ENCODE measurements at places on chromosomes 16 and 17.

- no peak for DNase-seq
Measured at GRCh38 chr16:51540259-51540658, 389.2 kb upstream of the SALL1 start.

- DNase-seq: no peak
Measured at GRCh38 chr17:67682196-67682595, 35.5 kb upstream of the NOL11 start.

DNA sequence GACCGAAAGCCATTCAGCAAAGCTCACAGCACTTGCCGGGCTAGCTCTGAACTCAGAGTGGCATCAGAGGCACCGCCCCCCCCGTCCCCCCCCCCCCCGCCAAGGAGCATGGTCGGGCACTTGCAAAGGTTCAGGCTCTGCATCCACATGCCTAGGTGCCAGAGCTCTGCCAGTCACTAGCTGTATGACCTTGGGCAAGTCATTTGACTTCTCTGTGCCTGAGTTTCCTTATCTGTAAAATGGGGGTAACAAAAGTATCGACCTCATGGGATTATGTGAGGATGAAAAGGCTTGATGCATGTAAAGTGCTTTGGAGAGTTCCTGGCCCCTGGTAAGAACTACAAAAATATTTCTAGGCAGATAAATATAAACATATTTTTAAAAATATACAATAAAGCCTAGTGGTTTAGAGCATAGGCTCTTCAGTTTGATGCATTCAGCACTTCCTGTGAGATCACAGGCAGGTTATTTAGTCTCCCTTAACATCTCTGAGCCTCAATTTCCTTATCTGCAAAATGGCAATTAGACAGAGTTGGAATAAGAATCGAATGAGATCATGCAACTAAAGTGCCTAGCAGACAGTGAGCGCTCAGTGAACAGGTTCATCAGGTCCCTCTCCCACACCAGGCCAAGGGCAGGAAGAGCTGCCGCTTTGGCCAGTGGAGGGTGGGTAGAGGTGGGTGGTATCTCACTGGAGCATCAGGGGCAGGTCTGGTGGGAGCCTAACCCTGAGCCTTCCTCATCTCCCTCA is 117.2 kb downstream of the CYLD start:
- DNase-seq: no peak

GRCh38 chr17:64747938-64748540 is 85.9 kb upstream of the SMURF2 start:
- no peak for DNase-seq

GRCh38 chr17:67491009-67491680 is 114.1 kb downstream of the PITPNC1 start:
- peak; percentile 80 for DNase-seq

DNA sequence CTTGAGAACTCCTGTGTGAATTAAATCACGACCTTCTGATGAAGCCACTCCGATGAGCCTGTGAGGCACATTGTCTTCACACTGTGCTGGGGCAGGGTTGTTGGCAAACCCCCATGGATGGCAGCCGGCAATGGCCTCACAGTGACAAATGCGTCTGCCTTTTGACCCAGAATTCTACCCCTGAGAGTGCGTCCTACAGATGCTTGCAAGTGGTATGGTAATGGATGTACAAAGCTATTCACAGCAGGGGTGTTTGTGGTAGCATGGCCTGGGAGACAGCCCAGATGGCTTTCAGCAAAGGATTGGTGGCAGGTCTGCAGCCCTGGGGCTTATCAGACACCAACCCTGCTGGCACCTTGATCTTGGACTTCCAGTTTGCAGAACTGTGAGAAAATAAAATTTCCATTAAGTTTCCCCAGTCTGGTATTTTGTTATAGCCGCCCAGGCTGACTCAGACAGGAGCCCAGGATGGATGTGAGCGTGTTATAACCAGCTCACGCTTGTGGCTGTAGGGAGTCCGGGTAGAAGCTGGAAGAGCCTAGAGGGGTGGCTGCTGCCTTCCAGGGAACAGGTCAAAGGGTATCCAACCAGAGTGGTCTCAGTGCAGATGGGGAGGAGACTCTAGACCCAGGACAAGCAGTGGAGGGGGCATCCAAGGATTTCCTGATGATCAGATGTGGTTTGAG is 10.1 kb downstream of the AFMID start:
- no peak for DNase-seq

- DNase-seq: no peak
Measured at GRCh38 chr17:79777120-79777893, 641 bp upstream of the CBX2 start.

- DNase-seq: no peak
Measured at GRCh38 chr17:35612924-35613521, 25.9 kb downstream of the AP2B1 start.

- no peak for DNase-seq
Measured at GRCh38 chr17:78704594-78704993, 77.5 kb downstream of the CYTH1 start.

- DNase-seq: no peak
Measured at GRCh38 chr16:26195225-26195624, 503.5 kb downstream of the HS3ST4 start.

GRCh38 chr17:51044976-51045375 is 75.7 kb downstream of the SPAG9 start:
- no peak for DNase-seq

DNA sequence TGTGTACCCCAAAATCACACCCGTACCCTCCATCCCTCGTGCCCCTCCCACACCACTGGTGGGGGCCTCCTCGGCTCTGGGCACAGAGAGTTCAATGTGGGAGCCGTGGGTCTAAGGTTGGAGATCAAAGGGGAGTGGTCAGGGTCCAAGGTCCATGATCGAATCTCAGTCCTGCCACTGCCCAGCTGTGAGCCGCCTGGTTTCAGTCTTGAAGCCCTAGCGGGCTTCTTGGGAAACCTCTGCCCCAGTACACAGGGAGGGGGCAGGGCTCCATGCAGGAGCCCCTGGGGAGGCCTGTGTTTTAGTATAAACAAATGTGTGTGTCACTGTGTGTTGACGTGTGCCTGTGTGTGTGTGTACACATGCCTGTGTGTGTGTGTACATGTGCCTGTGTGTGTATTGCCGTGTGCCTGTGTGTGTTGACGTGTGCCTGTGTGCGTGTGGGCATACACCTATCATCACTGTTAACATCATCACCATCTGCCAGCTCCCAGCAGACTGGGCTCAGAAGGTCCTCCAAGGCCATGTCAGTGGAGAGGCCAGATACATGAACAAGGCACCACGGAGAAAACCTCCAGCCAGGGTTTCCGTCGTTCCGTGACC is 26.5 kb upstream of the ZNF469 start:
- DNase-seq: no peak

DNA sequence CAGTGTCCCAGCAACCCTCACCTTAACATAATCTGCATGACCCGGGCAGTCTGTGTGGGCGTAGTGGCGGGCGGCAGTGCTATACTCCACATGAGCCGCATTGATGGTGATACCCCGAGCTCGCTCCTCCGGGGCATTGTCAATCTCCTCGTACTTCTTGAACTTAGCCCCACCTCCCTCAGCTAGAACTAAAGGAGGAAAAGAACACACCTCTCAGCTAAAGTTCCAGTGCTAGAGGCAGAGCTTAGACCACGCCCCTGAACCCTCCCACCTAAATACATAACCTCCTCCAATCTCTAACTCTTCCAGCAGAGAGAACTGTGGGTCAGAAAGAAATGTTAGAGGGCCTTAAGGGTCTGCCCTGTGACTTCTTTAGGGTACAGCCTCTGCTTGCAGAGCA is 855 bp downstream of the TUFM start:
- DNase-seq: no peak

- no peak for DNase-seq
Measured at GRCh38 chr17:13182854-13183253, 165.0 kb upstream of the ELAC2 start.

GRCh38 chr17:732067-732901 is at the start of gene TLCD3A:
Gene TLCD3A, plus strand, starts transcription at chr17:732596. Its CDS starts 52 bp downstream, at chr17:732648.
- DNase-seq: peak; percentile 56

DNA sequence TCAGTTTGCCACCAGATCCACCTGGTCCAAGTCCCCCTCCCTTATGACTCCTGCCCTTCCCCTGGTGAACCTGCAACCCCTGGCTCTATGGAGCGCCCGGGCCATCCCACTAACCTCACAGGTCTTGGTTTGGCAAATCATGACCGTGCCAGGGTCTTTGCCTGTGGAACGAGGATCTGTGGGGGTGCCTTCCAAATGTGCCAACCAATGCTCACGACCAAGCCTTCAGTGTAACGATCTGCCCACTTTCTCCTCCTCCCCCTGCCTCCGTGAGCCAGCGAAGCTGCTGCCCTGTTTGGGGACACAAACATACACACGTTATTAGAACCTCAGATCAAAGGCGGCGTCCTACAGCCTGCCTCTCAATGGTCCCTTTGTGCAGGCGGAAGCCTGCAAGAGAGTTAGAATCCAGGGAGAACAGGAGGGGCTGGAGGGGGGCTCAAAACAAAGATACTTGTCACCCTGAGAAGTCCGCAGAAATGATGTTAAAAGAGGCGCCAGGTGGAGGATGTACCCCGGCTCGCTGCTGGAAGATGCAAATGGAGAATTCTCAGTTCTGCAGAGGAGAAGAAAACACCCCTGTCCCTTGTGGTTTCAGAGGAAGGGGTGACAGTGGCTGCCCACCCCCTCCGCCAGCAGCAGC is 9.0 kb upstream of the NKD1 start:
- no peak for DNase-seq

All from tibial nerve (tissue), 4 donors.